T-cell (primary cell): ENCODE measurements at places on chromosomes 2 and 18.

- no peak for DNase-seq
Measured at GRCh38 chr2:44632931-44633689, 271.4 kb downstream of the CAMKMT start.

GRCh38 chr18:25873833-25874232, 216.6 kb downstream of the SS18 start:
- DNase-seq, result no peak

- no peak for DNase-seq
Measured at GRCh38 chr2:200454927-200455801, 54.7 kb downstream of the KCTD18 start.

- no peak for DNase-seq
Measured at GRCh38 chr2:174594456-174594855, 3.1 kb downstream of the WIPF1 start.

- no peak for DNase-seq
Measured at GRCh38 chr2:138298120-138298814, 203.3 kb upstream of the SPOPL start.

DNA sequence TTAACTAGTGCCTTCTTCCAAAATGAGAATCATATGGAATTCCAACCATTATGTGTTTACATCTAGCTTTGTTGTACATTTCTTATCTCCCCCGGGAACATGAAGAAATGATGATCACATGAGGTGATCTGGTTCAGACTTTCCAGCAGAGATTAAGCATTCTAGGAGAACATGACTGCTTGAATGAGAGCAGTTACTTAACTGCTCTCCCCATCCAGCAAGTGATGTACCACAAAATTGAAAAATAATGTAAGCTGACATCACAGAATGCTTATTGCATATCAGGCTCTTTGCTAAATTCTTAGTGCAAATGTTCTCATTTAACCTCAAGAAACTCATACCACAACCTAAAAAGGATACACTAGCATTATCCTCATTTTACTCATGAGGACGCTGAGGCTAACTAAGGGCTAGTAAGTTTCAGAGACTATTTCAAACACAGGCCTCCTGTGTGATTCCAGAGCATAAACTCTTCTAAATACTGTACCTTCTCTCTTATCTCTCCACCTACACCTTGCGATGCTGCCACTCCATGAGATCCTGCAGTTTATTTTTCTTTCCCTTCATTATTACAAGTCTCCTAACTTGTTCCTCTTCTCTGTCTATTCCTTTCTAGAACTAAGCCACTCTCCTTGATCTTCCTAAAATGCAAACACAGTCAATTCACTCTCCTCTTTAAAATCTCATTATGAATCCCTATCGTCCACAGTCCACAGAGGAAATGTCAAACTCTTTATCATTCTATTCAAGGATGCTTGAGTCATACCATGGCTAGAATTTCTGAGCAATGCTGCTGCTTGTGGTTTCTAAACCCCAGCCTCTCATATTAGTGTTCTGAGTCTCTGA, 1224.8 kb upstream of the ZEB2 start:
- DNase-seq, result no peak

DNA sequence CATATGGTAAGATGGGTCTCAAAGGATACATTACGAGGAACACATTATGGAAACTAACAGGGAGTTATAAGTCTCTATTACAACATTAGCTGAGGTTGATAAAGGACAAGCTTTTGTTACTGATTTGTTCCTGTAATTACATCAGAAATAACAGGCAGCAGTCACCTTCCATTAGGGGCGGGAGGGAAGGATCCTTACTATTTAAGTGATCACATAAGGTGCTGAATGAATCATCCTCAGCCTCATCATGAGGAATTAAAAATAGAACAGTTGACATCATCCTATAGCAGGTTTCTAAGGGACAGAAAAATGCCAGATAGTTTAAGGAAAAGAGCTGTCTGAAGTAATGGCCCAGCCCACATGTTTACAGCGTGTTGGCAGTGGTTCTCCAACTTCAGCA, 86.9 kb upstream of the MGAT5 start:
- DNase-seq, result no peak

DNA sequence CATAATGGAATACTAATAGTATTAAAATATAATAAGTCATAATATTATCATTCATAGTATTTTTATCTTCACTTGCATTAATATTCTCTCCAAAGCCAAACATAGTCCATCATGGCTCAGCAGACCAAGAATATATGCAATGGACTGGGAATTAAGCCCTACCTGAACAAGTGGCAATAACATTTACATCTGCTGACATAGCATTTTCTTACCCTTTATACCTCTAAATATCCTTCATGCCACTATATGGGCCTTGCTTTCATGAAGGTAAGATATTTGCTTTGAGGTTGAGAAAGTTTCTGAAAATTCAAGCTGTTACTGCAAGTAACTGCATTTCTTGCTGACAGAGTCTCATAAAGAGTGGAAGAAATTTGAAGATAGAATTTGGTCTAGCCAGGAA, 847.4 kb upstream of the GCFC2 start:
- DNase-seq, result no peak

DNA sequence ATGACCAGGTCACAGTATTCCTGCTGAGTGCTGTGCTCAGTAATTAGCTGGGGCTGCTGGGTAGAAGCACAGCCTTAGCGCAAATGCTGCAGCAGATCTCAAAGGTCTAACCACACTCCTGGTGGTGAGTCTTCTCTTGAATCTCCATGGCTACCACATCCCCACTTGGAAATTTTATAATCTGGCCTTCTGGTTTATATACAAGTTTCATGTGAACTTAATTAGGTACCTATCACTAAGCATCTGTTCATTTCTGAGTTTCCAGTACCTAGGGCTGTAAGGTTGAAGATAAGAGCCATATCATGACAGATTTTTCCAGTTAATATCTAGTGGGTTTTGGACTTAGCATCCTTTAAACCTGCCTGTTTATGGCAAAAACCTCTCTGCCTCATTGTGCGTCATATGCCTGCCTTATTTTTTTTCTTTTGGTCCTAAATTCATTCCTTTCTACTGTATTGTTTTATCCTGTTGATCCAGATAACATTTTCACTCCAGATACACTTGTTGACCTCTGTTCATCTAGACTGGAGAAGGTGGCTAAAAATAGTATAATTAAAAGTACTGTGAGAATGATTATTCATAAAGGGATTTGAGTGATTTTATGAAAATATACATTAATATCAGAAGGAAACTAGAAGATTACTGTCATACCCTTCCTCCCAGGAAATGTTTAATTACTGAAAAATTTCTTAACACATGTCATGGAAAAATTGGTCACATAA, 168.4 kb upstream of the THUMPD2 start:
- DNase-seq, result no peak
